ENCODE measurements at places on chromosomes 7 and 10. TPM values are rescaled to one million over a fixed set of nuclear protein-coding genes. Genes with fewer than 3 reads are reported as not detected.

Gene VWDE
- total RNA-seq: not detected

Gene SEMA3C
- 71.7 TPM for total RNA-seq

Gene TSPAN13
- 18.1 TPM for total RNA-seq

Gene SPAM1
- not detected for total RNA-seq

Gene DUSP5
- total RNA-seq: 7.1 TPM

Gene CRHR2
- 0.22 TPM for total RNA-seq

Gene TMEM229A
- not detected for total RNA-seq

Gene PNLIPRP3
- total RNA-seq: not detected

Gene ACHE
- total RNA-seq: 0.40 TPM

Gene ZNF727
- total RNA-seq: 1.8 TPM

Gene IFIT1
- 48.0 TPM for total RNA-seq

Gene AMPH
- total RNA-seq: 2.1 TPM

Gene MYL10
- total RNA-seq: not detected

Gene GPR141
- 0.64 TPM for total RNA-seq

Gene PRKG1
- total RNA-seq: 24.9 TPM

Gene HOXA7
- not detected for total RNA-seq

Gene TMEM139
- 20.3 TPM for total RNA-seq

Gene FFAR4
- 0.07 TPM for total RNA-seq

Gene SLC13A1
- not detected for total RNA-seq

Gene CALHM3
- total RNA-seq: not detected

Gene PON1
- total RNA-seq: not detected

Gene LRWD1
- total RNA-seq: 10.4 TPM

Gene PLEKHS1
- not detected for total RNA-seq

Gene PTPRN2
- total RNA-seq: 1.3 TPM

Gene TRAPPC14
- total RNA-seq: 6.8 TPM

Gene PRPS1L1
- total RNA-seq: not detected

Gene NDUFB8
- total RNA-seq: 451 TPM

Gene OPALIN
- not detected for total RNA-seq

Gene UNCX
- total RNA-seq: not detected

Gene NRG3
- 0.15 TPM for total RNA-seq

Gene YAE1
- 15.9 TPM for total RNA-seq

Gene MKLN1
- 44.9 TPM for total RNA-seq

Gene CDC14C
- not detected for total RNA-seq
